ENCODE measurements at places on chromosomes 4 and X.

DNA sequence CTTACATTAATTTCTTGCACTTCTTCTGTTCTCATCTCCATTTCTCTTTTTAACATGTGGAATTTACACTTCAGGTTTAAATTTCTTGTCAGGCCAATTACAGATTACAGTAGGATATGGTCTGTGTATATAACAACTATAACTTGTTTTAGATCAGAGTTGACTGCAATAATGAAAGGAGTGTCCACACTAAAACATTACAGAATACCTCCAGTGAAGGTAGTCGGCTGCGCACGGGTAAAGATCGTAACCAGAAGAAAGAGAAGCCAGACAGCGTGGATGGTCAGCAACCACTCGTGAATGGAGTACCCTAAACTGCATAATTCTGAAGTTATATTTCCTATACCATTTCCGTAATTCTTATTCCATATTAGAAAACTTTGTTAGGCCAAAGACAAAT lies 32.6 kb upstream of the FMR1NB start:
- no peak for DNase-seq

- no peak for DNase-seq
Measured at GRCh38 chrX:143635915-143636314, at the start of gene SLITRK4. Gene SLITRK4, minus strand, starts transcription at chrX:143636101. Its CDS starts 4,993 bp downstream, at chrX:143631108.

GRCh38 chr4:55397126-55397436 lies 1.3 kb downstream of the TMEM165 start:
- DNase-seq = no peak

DNA sequence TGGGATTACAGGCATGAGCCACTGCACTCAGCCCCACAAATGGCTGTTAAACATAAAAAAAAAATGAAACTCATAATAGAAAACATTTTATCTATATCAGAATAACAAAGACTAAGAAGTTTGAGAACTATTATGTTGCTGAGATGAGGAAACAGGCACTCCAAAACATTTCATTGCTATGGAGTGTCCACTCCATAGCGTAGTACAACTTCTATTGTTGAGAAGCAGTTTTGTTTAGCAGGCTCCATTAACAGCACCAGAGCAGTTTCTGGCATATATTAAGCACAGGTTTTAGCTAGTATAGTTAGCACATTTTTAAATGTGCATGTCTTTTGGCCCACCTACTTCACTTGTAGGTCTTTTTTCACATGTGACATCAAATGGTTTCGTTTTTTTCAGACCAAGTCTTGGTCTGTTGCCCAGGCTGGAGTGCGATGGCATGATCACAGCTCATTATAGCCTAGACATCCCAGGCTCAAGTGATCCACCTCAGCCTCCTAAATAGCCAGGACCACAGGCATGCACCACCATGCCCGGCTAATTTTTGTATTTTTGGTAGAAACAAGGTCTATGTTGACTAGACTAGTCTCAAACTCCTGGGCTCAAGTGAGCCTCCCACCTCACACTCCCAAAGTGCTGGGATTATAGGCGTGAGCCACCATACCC lies 5.8 kb downstream of the HMGB2 start:
- DNase-seq = no peak

DNA sequence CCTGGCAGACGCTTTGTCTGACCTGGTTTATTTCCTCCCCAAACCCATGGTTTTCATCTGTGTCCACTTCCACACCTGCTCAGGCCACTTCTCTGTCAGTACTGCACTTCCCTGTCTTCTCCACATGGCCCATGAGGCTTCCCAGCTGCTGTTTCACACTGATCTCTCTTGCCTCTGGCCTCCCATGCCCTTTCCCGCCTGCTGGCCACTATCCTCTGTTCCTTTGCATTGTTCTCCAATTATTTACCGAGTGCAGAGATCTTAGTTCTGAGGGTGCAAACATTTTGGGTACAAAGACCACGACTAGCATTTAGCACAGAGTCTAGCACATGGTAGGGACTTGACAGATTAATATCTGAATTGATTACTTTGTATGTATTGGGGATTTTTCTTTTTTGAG lies 174.8 kb upstream of the NPY2R start:
- DNase-seq = no peak

DNA sequence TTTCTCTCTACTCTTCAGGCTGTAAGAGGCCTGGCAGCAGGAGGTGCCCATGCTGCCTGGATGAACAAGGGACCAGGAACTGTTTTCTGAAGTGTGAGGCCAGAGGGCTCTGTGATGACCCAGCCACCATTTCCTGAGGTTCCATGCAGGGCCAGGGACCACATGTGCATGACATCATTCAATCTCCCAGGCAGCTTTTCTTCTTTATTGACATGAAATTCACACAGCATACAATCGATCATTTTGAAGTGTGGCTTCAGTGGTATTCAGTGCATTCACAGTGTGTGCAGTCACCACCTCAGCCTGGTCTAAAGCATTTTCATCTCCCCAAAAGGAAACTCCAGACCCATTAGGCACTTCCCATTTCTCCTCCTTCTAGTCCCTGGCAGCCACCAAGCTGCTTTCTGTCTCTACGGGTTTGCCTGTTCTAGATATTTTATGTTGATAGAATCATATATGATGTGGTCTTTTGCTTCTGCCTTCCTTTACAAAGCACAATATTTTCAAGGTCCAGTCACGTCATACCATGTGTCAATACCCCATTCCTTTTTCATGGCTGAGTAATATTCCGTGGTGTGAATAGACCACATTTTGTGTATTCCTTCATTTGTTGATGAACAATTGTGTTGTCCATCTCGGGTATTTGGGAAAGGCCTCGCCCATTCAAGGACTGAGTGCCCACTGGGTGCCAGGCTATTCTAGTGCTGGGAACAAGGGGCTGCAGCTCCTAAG lies 93.1 kb downstream of the PSAPL1 start:
- no peak for DNase-seq

DNA sequence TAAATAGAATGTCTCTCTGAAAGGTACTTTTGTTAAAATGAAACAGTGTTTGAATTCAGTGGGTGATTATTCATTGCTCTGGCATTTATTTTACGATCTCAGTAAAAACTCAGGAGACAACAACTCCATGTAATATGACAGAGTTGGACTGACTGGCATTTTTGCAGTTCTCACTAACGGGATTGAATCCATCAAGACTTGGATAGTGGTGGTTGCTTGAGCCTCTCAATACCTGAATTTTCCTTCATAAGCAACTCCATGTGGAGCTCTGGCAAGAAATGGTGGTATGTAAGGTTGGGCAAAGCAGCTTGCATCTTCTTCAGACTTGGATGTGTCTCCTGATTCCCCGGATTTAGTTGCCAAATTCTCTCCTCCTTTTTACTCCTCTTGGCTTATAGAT lies 72.7 kb downstream of the FRMPD4 start:
- DNase-seq = no peak

DNA sequence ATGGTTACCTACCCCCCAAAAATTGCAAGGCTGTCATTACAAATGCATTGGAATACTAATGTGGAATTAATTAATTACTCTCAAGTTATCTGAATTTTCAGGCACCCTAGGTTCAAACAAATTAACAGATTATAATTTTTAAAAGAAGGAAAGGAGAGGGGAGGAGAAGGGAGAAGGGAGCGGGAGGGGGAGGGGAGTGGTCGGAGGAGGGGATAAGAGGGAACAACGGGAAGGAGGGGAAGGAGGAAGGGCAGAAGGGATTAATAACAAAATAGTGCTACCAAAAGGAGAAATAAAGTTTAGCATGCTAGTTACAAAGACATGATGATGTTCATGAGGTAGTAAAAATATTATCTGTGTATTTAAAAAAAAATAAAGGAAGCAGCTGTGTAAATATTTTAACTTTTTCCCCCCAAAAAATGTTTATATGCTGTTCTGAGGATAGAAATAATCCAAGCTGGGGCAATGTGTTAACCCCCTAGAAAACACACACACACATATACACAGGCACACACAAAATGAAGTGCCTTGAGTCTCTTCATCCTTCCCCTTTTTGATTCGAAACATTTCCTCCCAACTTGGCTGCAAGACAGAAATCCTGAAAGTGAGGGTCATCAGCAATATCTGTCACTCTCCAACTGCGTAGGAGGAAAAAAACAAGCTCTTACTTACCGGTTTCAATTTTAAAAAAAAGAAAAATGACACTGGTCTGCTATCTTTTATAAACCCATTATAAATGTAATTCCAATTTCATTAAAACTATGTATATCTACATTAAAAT lies 58.8 kb downstream of the PPP3CA start:
- DNase-seq = peak; percentile 54

- DNase-seq = peak; percentile 74
Measured at GRCh38 chrX:72306851-72307645, 1.3 kb upstream of the CITED1 start.

GRCh38 chrX:10524578-10524977 lies 95.8 kb downstream of the MID1 start:
- DNase-seq = peak; percentile 41

- no peak for DNase-seq
Measured at GRCh38 chr4:184806229-184806550, 19.6 kb downstream of the ACSL1 start.

DNA sequence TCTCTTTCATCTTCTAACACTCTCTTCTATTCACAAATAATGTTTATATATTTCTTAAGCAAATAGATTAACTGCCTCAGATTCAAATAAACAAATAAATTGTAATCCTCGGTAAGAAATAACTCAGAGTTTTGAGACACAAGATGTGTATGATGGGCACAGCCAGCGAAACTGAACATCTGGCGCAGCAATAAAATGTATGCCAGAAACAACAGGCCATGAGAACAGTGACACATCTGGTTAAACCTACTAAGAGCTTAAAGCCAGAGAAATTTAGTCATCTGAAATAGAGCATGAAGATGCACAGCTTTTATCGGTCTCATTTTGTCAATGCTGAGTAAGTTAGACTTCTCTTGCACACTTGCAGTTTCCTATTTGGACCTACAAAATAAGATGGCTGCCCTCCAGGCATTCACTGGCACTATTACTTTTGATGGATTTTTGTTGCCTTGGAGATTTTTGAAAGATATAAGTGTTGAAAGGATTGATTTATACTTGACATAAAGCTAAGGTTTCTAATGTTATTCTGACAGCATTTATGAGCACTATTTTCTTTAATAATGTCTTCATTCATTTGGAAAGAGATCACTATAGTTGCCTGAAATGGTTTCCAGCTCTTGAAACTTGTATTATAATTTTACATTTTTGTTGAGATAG lies 1444.0 kb downstream of the PCDH18 start:
- DNase-seq = no peak

- no peak for DNase-seq
Measured at GRCh38 chr4:82560853-82561785, 669 bp downstream of the TMEM150C start.

DNA sequence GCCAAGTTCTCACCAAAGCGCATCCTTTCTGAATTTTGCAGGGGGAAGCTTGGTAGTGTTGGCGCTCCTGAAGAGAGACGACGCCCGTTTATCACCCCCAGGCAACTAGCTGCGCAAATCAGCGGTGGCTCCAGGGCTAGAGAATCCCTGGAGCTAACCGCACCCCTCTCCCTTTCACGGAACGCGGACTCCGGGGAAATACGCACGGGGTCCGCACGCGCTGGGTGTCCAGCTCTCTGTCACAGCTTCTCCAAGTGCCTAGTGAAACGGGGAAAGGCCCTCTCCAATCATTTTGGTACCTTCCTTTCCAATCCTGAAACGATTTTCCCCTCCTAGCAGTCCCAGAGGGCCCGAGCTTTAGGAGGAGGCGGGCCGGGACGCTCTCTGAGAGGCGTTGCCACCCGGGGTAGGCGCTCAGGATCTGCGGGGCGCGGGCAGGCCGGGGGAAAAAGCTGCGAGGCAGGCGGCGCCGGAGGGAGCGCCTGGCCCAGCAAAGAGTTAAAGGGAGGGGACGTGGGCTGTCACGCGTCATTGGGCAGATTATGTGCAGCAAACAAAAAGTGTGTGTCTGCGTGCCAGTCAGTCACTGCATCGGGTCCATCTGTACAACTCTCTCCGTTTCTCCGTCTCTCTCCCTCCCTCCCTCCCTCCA lies at the start of gene PRDM8:
PRDM8 (plus strand) TSS at position 582 of the 652 bp plus-strand sequence. CDS start 2,578 bp downstream, outside the sequence.
- DNase-seq = no peak

- DNase-seq = peak; percentile 99
Measured at GRCh38 chr4:76090241-76090691, 15.8 kb downstream of the ART3 start.

DNA sequence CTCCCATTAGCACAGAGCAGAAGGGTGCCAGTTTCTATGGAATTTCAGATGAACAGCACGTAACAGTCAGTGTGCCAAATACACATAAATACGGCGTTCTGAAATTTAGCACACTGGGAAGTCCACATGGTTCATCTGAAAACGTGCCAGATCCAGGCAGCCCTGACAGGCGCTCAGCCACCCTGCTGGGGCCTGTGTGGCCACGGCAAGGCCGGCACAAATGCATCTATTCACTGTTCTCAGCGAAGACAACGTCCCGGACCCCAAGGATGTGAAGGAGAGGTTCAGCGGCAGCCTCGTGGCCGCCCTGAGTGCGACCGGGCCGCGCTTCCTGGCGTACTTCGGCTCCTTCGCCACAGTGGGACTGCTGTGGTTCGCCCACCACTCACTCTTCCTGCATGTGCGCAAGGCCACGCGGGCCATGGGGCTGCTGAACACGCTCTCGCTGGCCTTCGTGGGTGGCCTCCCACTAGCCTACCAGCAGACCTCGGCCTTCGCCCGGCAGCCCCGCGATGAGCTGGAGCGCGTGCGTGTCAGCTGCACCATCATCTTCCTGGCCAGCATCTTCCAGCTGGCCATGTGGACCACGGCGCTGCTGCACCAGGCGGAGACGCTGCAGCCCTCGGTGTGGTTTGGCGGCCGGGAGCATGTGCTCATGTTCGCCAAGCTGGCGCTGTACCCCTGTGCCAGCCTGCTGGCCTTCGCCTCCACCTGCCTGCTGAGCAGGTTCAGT lies 15.6 kb downstream of the DGKQ start:
- DNase-seq = no peak

DNA sequence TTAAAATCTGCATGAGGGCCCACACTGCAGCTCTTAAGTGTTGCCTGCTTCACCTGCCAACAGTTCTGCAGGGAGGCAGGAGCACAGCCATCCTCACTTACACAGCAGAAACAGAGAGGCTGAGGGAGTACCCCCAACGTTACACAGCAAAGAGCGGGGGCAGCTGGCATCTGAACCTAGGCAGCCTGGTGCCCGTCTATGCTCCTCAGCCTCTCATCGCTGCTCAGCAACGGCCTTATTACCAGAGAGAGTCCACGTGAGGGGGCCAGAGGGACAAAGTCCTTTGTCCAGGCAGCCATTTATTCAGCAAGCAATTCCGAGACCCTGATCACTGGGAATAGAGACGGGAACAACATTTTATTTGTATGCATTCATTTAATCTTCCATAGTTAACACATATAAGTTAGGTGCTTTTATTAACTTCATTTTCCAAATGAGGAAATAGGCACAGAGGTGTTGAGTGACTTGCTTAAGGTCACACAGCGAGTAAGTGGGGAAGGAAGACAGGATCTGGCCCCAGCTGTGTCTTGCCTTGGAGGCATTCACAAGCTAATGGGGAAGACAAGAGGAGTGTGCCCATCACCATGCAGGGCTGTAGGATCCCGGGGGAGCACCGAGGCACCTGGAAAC lies 52.2 kb upstream of the SORCS2 start:
- no peak for DNase-seq

DNA sequence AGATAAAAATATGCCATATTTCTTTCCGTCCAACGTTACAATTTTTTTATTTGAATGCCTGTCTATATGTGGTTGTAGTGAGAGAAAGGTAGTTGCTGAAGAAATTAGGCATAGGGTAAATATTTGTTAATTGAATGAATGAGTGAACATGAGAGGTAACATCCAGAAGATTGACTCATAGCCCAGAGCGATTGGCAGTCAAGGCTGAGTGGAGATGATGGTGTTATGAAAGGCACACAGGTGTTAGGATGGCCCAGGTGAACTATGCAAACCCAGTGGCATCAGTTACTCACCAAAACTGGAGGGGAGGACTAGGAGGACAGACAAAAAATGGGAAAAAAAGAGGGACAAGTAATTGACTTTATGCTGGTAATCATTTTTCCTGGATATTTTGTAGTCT lies 31.7 kb upstream of the SPRY1 start:
- no peak for DNase-seq

Measured in iris pigment epithelial cell (primary cell).